ENCODE measurements at places on chromosomes 7 and 10.
A peak's percentile ranks its signal among the peaks of the same experiment; 100 is the strongest.

DNA sequence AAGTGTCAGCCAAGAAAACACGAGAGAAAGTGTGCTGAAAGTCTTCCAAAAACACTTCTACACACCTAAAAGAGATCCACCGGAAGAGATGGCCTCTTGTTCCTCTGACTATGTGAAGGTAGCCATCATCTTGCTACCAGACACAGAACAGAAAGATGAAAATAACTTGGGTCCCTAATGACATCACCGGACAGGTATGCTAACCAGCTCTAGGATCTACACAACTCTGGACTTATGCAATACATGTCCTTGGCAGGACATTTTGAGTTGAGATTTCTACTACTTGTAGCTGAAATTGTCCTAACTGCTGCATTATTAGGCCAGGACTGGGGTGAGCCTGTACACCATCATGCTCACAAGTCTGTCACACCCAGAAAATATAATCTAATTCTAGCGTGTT is 358.7 kb downstream of the ELMO1 start:
- DNase-seq = peak; percentile 57

- DNase-seq = no peak
Observed at GRCh38 chr7:64667311-64667710, 1.4 kb downstream of the ZNF107 start.

GRCh38 chr7:93148727-93149126 is 542 bp upstream of the SAMD9L start:
- DNase-seq = no peak

- DNase-seq = no peak
Observed at GRCh38 chr10:71714031-71714410, 5.6 kb downstream of the C10orf105 start.

DNA sequence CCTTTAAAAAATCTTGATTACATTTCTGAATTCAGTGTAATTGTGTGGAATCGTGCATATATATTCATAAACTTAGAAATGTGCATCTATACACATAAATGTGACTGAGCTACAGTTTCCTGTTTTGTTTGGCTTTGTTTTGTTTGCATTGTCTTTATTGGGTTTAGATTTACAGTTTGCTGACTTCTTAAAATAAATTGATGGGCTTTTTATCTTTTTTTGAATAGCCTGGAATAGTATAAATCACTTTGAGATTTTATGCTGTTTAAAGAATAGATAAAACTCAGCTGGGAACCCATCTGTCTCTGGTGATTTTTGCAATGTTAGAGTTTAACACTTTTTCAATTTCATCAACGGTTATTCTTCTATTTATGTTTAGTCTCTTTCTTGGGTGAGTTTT is 21.2 kb upstream of the BRAF start:
- no peak for DNase-seq

GRCh38 chr10:99425204-99425603 is 5.2 kb downstream of the GOT1 start:
- no peak for DNase-seq

DNA sequence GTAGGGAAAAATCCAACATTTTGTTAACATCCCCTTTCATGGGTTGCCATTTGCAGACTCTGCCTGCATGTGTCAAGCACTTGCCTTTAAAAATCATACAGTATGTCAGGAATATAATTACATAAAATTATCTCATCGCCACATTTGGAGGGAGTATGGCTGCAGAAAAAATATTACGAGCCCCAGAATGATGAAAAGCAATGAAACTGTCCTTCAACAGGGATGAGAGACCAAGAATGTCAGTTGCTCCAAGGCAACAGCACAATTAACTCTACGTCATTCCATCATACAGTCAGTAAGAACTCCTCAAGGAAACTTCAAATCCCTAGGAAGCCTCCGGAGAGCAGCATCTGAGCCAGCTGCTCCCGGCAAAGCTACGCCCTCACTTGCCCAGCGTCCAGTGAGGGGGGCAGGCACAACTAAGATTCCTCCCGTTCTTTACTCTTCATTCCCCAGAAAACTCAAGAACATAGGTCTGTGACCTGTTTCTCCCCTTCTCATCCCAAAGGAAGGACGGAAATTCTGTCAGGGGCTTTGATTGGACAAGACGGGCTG is 132.9 kb downstream of the ANLN start:
- DNase-seq = no peak

GRCh38 chr7:46682836-46683624 is 762.0 kb upstream of the IGFBP3 start:
- DNase-seq = peak; percentile 11

- peak; percentile 67 for DNase-seq
Observed at GRCh38 chr7:101804967-101805366, 12.5 kb upstream of the CUX1 start.

DNA sequence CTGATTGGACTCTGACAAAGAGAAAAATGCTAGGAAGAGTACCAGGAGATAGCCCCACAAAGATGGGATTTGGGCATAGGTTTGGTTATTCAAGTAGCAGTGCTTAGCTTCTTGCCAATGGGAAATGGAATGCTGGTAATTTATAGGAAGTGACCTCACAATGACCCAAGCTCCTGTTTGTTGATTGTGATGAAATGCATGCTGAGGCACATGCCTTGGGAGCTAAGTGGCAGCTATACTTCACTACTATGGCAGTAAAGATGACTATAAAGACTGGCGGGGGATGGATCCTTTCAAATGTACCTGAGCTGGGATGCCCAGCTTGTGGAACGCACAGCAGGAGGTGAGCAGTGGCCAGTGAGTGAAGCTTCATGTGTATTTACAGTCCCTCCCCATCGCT is 153.8 kb downstream of the ZNF22 start:
- peak; percentile 22 for DNase-seq

DNA sequence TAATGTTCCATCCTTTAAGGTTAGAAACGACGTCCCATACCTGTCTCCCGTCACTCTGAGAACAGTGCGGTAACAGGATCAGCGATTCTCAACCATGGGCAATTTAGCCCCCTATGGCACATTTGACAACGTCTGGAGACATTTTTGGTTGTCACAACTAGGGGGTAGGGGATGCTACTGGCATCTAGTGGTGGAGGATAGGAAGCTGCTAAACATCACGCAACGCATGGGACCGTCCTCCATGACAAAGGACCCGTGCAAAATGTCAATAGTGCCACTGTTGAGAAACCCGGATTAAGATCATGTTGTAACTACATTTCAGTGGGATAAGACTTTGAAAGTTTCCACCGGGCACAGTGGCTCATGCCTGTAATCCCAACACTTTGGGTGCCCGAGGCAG is 5.0 kb upstream of the PAXIP1 start:
- peak; percentile 15 for DNase-seq

DNA sequence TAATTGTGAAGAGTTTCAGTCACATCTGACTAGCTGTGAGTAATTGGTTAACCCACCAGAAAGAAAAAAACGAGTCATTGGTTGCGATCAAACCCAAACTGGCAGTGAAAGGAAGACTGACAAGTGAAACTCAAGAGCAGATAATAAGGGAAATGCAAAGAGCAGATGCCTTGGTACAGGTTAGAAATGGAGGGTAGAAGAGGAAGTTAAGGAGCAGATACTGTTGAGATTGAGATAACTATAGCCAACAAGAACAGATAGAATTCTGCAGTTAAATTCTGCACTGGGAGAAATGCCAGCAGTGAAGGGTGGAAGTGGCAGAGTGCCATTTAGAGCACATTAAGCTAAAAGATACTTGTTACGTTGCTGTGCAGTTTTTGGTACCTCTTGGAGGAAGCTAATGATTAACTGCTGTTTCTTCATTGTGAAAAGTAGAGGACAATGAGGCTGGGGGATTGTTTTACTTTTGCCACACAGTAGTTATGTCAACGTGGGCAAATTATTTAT is 65.8 kb downstream of the CDK13 start:
- DNase-seq = peak; percentile 3

GRCh38 chr7:47561715-47562446 is 20.0 kb downstream of the TNS3 start:
- DNase-seq = no peak

DNA sequence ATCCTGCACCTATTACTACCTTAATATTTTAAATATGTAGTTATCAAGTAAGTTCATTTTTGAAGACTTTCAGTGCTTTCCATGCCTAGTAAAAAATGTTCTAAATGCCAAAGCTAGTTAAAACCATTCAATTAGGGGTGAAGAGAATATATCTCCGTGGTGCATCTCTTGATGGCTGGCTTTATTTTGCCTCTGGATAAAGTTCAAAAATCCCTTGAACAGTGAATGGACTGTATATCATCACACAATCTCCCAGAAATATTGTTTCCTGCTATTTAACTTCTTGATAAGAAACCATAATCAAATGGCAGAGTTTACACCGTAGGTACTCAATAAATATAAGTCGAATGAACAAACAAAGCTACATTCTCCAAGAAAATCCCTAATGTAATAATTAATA is 1113.0 kb upstream of the C7orf33 start:
- no peak for DNase-seq

GRCh38 chr7:110938165-110938564 is 152.8 kb upstream of the LRRN3 start:
- DNase-seq = no peak

GRCh38 chr7:123929107-123929506 is 4.1 kb downstream of the SPAM1 start:
- peak; percentile 67 for DNase-seq

- no peak for DNase-seq
Observed at GRCh38 chr7:4269746-4270145, 412.3 kb upstream of the FOXK1 start.

- DNase-seq = no peak
Observed at GRCh38 chr10:1611936-1612550, 125.3 kb downstream of the ADARB2 start.

DNA sequence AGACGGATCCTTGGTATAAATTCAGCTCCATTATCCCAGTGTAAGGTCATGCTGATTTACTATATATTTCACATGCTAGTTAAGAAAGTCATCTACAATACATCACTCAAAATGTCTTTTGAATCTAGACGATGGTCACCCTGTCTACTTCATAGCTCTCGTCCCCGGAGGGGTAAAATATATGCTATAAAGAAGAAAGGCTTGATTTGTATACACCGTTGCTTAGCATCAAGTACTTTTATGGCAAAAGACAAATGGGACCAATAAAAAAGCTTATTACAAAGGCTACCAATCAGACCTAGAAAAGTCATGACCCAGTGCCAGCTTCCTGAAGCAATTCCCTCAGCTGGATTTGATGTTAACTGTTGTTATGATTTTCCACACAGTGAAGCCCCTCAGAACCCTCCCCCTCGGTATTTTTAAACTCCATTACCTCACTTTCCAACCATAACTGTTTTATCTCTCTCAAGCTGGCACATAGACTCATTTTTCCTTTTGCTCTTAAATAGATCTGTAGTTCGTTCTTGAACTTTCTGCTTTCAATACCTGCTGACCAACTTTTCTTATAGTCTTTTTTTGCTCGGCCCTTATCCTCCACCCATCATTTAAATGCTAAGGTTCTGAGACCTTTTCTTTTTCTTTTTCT is 104.9 kb downstream of the DOCK4 start:
- no peak for DNase-seq

- peak; percentile 90 for DNase-seq
Observed at GRCh38 chr10:126042354-126042753, 146.0 kb downstream of the FANK1 start.

DNA sequence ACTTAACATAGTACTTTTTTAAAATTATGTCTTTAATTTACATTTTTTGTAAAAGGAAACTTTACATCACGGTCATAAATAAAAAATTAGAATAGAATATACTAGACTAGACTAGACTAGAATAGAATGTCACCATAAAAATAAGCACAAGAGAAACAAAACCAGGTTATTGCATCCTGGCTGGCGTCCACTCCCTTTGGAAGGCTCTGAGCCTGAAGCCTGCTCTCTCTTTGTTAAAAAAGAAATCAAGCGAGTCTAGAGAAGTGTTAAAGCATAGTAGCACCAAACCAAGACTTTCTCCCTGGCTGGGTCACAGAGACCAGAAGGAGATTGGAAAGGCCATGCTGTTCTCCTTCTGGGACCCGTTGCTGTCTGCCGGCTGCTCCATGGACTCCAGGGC is 104.6 kb downstream of the C10orf105 start:
- DNase-seq = no peak

- DNase-seq = peak; percentile 76
Observed at GRCh38 chr7:29109899-29110298, 36.4 kb downstream of the CPVL start.

DNA sequence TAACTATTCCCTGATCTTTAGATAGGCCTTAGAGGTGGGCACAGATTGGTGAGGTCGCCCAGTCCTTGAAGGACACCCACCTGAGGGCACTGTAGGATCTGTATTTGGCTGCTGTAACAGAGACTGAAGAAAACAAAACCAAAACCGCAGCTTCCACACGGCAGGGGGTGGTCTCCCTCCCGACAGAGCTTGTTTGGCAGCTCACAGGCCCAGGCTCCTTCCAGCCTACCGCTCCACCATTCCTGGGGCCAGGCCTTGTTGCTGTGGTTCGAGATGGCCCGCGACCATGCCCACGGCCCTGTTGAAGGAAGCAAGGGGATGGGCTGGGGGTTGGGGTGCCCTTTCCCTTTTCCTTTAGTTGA is 30.4 kb downstream of the ZNF783 start:
- DNase-seq = no peak

GRCh38 chr10:14659626-14660196 is 115.0 kb downstream of the FAM107B start:
- no peak for DNase-seq

DNA sequence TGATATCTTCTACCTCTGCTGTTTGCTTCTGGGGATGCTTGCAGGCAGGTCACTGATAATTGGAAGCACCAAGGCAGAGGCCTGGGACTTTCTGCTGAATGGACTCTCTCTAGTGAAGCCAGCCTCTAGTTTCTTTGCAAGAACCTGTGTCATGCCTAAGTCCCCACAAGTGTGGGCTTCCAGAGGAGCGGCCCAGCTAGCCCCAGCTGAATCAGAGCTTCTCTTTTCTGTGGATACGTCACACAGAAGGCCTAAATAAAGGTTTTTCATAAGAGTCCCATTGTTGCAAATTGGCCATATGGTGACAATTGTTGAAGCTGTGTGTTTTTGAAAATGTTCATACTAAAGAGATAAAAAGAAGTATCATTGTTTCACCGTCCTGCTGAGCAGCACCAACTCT is 6.8 kb upstream of the OPALIN start:
- no peak for DNase-seq

DNA sequence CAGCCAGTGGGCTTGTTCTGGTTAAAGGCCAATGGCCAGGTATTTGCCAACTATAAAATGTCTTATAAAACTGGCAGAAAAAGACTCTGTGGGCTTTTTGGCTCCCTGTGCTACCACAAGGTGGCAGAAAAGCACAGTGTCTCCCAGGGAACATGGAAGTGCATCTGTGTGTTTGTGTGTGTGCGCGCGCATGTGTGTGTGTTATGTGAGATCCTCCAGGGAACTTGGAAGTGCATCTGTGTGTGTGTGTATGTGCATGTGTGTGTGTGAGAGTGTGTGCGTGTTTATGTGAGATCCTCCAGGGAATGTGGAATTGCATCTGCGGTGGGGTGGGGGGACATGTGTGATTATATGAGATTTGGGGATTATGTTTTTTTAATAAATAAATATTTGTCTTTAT is 30.2 kb upstream of the ABI1 start:
- DNase-seq = peak; percentile 82

GRCh38 chr7:117652943-117653680 is 173.3 kb downstream of the CFTR start:
- DNase-seq = no peak

GRCh38 chr10:28254290-28254985 is 48.4 kb downstream of the MPP7 start:
- peak; percentile 92 for DNase-seq

GRCh38 chr7:91239772-91240171 is 24.5 kb upstream of the FZD1 start:
- DNase-seq = no peak
